Activated CD4-positive, alpha-beta memory T cell treated with anti-CD3 and anti-CD28 coated beads for 36 hours (primary cell): ENCODE measurements at places on chromosomes 7 and 10.

DNA sequence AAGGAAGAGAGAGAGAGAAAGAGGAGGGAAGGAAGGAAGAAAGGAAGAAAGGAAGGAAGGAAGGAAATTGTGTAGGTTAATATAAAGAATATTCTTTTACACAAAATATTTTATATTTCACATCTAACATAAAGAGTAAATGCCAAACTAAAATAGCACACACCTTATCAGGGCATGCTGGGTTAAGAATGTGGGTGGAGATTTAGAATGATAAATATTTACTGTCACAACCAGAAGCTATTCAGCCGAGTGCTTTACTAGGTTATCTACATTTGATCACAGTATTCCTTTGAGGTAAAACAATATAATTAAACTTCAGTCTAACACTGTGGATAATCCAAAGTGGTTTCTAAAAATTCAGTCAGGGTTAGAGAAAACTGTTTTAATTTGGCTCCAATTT, 103.3 kb downstream of the SEMA3A start:
- no peak for DNase-seq

DNA sequence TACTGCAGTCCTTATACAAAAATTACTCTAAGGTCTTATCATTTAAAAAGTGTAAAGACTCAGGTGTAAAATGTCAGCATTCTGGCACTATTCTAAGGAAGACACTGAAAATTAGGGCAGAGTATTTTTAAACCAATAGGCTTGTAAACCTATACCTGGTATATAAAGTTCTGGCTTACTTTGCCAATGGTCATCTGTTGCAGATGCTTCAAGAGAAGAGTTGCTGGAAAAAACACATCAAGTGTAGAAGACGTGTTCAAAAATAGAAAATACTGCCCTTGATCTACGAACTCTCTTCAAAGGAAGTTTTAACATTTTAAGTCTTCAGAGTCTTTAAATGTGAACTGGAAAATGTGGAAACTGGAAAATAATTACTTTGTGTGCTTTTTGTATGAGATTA, 23.9 kb downstream of the NT5C3A start:
- DNase-seq = no peak

GRCh38 chr7:158865462-158865922, 9.1 kb downstream of the DYNC2I1 start:
- no peak for DNase-seq

- DNase-seq = no peak
These were observed at the start of gene ENTPD1 for GRCh38 chr10:95756041-95756761. ENTPD1 (plus strand) TSS chr10:95756163; CDS start chr10:95756240, 77 bp downstream.

DNA sequence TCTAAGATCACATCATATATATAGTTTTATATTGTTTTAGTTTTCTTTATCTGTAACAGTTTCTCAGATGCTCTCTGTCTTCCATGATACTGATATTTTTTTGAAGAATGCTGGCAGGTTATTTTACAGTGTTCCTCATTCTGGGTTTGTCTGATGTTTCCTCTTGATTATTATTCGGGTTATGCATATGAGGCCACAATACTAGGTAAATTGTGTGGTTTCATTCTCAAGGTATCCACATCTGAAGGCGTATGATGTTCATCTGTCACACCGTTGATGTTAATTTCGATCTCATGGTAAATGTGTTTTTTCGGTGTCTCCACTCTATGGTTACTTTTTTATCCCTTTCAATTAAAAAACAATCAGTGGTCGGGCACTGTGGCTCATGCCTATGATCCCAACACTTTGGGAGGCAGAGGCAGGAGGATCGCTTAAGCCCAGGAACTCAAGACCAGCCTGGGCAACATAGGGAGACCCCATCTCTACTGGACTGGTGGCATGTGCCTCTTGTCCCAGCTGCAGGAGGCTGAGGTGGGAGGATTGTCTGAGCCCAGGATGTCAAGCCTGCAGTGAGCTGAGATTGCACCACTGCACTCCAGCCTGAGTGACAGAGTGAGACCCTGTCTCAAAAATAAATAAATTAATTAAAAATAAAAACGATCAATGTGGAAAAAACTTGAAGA, 108.9 kb downstream of the TPST1 start:
- DNase-seq = no peak

GRCh38 chr10:129936266-129936922, 27.7 kb downstream of the EBF3 start:
- DNase-seq = no peak

GRCh38 chr10:24207781-24208611, 942 bp upstream of the KIAA1217 start:
- no peak for DNase-seq

GRCh38 chr7:68247571-68247970, 1250.9 kb downstream of the TYW1 start:
- DNase-seq = no peak

GRCh38 chr10:69416695-69417094, at the start of gene TACR2:
TACR2 (minus strand) TSS chr10:69416918; CDS start chr10:69416323, 595 bp downstream.
- DNase-seq = no peak

DNA sequence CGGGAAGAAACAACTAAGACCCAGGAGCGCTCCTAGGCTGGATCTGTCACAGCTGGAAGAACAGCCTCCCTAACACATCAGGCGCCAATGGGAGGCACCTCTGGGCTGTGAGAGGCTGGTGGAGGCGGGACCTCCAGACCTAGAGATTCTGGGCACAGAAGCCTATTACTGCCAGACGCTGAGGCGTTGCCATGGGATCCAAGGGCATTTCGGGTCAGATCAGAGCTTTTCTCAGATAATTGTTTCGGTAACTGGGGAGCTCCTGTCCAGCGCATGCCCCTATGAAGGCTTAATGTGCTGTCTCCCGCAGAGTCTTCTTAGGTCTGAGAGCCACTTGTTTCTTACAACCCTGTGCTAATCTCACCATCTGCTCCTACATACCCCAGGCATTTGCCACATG, 339.2 kb downstream of the ZNF716 start:
- no peak for DNase-seq

DNA sequence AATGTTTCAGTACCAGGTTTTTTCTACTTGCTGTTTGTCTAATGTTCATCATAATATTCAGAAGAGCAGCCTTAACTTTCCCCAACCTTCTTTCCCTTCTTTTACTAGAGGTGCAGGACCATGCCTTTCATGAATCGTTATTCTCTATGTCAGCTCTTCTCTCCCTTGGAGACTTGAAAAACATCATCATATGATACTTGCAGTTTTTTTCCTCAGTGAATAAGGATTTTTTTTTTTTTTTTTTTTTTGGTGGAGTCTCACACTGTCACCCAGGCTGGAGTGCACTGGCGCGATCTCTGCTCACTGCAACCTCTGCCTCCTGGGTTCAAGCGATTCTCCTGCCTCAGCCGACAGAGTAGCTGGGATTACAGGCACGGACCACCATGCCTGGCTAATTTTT, 30.1 kb downstream of the SMNDC1 start:
- no peak for DNase-seq

- no peak for DNase-seq
These were observed 6.4 kb upstream of the MMP21 start for GRCh38 chr10:125782054-125782453.

- DNase-seq = no peak
These were observed 11.7 kb upstream of the ZNF680 start for GRCh38 chr7:64574540-64575099.

DNA sequence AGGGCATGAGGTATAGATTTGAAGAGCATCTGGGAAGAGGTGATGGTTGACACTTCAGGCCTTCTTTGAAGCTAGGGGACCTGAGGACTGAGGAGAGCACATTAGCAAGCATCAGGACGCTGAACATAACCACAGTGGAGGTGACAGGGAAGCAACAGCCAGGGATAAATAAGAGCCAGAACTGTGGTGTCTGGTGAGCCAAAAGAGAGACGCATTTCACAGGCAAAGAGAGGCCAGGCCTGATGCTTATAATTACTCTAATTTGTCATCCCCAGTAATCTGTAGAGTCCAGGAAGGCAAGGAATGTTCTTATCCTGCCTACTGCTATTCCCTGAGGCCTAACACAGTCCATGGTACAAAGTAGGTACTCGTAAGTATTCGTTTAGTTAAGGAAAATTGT, 10.4 kb upstream of the FAS start:
- DNase-seq = no peak

DNA sequence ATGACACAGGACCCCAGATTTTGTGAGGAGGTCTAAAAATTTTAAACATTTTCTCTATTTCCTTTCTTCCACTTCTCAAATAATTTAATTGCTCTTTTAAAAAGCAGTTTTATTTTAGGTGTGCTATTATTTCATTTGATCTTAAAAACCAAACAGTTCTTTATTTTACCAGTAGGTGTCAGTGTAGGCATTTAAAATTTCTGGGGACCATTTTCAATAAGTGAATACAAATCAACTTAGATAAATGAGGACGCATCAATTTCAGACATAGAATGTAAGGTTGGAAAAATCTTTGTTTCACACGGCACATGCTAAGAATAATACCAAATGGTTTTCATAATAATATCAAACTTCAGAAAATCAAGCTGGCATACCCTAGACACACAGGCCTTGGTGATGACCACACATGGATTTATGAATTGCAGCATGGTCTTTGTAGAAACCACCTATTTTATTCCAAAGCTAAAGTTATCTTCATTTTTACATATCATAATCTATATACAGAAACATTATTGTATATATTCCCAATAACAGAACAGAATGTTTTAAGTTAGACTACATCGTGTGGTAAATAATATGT, 127.6 kb upstream of the SLC26A5 start:
- DNase-seq = no peak

DNA sequence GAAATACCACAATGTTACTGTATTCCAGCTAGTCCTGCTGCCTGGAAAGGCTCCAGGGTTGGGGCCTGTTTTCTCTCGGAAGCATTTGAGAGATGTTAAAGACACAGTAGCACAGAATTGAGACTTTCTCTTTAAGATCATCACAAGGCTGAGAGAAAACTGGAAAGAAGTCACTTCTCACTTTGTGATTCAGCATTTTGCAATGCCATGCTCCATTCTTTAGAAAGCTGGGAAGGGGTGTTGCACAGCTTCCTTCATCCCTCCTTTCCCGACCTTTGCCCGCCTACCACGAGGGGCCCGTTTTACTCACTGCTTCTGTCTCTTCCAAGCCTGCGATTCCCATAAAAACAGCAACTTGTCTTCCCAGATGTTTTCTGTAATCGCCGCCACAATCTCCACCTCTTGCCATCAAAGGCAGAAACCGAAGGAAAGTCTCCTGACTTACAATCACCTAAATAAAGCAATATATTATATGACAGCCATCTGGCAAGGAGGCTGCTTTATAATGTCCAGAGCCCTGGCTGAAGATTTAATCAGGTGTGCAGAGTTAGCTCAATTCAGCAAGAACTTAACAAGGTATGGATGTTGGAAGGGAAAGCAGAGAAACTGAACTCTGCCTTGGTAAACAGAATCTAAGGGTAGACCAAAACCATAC, 18.9 kb downstream of the NOD1 start:
- DNase-seq = no peak

DNA sequence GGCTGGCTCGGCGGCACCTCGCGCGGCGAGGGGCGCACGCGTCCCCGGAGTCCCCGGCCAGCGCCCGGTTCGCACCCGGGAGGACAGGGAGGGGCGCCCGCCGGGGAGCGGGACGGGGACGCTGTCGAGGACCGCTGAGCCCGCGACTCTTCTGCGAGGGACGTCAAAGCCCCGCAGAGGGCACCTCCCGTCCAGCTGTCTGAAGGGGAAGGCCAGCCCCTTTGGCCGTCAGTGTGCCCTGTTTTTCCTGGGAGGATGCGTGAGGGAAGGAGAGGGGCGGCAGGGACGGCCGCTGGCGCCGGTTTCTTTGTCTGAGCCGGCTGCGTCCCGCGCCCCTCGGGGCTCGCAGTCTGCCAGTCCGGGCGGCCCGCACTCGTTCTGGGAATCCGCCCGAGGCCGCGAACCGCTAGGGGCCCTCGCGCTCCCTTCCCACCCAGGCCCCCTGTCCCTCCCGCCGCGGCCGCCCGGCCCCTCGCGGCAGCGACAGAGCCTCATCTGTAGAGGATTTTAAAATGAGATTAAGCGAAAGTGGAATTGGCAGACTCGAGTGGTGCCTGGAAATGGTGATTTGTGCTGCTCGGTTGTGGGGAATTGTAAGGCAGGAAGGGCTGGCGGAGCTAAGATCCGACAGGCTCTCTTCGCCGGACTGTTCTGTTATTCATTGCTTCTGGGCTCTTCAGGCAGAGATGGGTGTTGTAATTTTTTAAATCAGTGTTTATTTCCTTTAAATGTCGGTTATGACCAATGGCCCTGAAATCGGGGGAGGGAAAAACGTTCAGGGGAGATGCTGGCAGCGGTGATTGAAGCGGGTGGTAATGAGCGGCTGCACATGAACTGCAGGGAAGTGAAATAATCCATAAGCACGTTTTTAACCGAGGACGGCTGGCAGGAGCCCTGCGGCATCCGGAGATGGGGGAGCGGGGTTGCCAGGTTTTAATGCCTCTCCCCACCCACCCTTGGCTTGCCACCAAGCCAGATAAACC, 618 bp upstream of the RELN start:
- peak; percentile 18 for DNase-seq

GRCh38 chr7:74044366-74045350, 16.7 kb downstream of the ELN start:
- no peak for DNase-seq
